ENCODE measurements at places on chromosomes 7 and 10. TPM values are rescaled to one million over a fixed set of nuclear protein-coding genes. Genes with fewer than 3 reads are reported as not detected.

DNA sequence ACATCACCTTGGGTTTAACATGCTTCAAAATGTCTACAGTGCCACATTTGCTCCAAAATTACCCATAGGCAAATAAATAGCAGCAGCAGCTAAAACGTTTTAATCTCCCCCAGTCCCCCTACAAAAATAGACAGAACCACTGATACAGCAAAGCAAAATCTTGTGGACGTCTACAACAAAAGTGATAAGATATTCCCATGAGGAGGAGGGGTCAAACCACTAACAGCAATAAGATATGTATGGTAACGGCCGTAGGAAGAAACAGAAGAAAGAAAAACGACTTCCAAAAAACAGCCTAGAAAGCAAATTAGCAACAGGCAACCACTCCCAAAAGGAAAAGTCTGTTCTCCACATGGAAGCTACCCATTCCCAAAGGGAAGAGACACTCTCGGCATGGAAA is 34.5 kb upstream of the ST8SIA6 start:
- DNase-seq: no peak

- DNase-seq: no peak
Observed at GRCh38 chr7:22723637-22724036, 3.4 kb upstream of the IL6 start.

- DNase-seq: no peak
Observed at GRCh38 chr10:64659311-64659710, 1138.1 kb downstream of the REEP3 start.

Gene SLC13A1
- polyA plus RNA-seq: not detected

GRCh38 chr10:44650691-44651661 is 260.2 kb upstream of the TMEM72 start:
- no peak for DNase-seq

Measured in GM23338 (cell line).